ENCODE measurements at places on chromosomes 4 and X.

DNA sequence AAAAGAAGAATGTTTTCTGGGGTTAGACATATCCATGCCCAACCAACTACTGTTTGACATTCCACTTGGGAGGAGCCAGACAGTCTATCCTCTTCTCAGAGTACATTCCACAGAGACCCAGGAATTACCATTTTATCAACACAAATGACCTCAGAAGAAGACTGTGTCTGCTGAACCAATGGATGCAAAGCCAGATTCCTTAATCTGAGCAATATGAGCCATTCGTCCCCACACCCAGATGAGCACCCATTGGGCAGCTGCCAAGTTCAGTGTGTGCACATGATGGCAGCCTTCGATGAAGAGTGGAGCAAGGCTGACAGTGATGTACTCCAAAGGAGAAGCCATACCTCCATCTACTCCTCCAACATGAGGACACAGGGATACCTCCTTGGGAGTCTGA, 111.3 kb downstream of the ZNF674 start:
- DNase-seq = no peak

DNA sequence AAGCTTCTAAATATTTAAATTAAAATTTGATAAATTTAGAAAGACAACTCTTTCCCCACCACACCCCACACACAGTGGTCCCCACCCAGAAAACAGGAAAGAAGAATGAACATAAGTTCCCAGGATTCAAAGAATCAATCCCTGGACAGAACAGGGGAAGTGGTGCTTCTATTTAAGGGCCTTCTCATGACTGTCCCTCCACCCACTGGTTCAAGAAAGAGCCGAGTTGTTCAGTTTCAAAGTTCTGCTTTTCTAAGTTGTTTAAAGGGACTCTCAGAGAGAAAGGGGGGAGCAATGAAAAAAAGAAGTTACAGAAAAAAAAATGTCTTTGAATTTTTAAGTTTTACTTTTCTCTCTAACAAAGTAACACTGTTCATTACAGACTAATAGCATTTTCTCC, 195.8 kb downstream of the PDGFC start:
- no peak for DNase-seq

GRCh38 chr4:157096439-157096838, 20.5 kb downstream of the GLRB start:
- DNase-seq = no peak

GRCh38 chr4:77843628-77844027, 19.0 kb upstream of the MRPL1 start:
- no peak for DNase-seq

DNA sequence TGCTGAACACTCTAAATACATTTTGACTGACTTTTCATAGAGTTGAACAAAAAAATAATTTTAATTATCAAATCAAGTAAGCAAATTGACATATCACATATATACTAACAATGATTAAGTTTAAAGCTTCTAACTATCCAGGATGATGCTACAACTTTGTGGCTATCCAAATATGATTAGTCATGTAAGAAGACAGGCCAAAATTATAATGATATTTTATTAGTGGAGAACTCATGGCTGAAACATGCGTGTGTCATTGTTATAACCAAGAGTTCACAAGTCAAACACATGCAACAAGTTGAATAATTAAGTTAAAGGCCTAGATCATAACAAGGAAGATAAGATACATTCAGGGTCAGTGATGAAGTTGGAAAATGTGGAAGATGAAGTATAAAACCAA, 346.8 kb downstream of the FSTL5 start:
- no peak for DNase-seq

GRCh38 chr4:6250235-6250983, 19.2 kb upstream of the WFS1 start:
- DNase-seq = peak; percentile 20

DNA sequence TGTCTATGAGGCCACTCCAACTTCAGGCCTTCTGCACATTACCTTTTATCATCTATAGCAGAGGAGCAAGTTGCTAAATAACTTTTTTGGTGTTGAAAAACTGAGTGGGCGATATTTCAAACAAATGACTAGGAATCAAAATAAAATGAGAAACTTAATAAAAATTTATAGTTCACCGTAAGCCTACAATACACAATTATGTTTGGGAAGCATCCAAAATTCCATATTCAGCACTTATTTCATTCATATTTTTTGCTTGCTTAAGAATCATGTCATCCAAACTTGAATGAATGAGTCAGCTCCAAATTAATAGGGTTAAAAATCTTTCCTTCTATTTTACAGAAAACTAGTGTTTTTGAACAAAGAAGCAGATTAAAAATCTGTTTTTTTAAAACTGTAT, 119.1 kb downstream of the SH3RF1 start:
- DNase-seq = peak; percentile 28

GRCh38 chrX:40423299-40423698, 157.5 kb upstream of the ATP6AP2 start:
- no peak for DNase-seq

- DNase-seq = peak; percentile 59
Measured at GRCh38 chr4:25457053-25457715, 80.1 kb downstream of the ANAPC4 start.

DNA sequence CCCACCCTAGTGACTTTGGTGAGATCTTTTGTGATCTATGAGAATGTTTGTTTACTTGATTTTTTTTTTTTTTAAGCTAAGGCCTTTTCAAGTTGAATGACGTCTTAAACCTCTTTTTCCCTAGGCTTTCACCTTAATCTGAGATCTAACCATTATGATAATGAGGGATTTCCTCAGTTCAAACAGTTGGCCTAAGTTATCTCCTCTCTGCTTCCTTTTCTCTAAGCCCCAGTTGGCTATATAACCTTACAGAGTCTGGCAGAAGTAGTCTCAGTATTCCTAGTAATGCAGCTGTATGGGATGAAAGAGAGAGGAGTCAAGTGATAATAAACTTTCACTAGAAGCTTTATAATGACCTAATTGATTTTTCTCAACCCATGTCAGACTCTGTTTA, 99.0 kb downstream of the STIM2 start:
- no peak for DNase-seq

DNA sequence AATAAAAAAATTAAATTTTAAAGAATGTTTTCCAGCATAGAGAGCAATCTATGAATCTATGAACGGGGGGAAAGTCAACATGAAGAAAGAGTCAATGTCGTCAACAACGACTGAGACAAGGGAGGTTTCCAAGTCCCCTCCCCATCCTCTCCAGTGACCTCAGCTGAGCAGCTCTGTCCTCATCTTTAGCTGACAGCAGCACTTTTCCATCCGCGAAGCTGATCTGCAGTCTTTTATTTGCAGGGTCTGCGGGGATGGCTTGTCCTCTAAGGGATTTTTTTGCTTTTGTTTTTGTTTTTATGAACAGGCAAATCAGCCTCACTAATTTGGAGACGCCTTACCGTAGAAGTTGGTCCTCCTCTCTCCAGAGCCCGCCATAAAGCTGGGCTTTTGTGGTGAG, 46.5 kb downstream of the PRKX start:
- DNase-seq = no peak

GRCh38 chr4:3372264-3372932, 69.4 kb upstream of the HGFAC start:
- no peak for DNase-seq

DNA sequence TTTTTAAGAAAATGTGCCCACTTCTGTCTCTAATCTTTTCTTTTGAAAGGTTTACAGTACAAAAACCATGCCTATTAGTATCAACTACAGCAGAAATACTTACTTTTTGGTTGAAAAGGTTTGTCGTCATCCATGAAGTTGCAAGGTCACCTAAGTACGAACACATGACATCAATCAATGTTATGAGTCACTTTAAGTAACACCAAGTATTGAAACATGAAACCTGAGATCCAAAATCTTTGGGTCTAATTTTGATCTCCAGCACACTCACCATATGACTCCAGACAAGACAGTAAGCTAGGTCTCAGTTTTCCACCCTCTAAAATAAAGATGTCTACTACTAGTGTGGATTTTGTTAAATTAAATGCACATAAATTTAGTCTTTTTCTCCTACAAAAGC, 8.4 kb downstream of the ZNF280C start:
- DNase-seq = peak; percentile 3

- no peak for DNase-seq
Measured at GRCh38 chr4:78799551-78800495, 23.7 kb downstream of the BMP2K start.

- DNase-seq = no peak
Measured at GRCh38 chrX:44698357-44698756, 145.5 kb upstream of the DUSP21 start.

Measured in AG09309 (cell line).